ENCODE measurements at places on chromosomes 4 and X.

DNA sequence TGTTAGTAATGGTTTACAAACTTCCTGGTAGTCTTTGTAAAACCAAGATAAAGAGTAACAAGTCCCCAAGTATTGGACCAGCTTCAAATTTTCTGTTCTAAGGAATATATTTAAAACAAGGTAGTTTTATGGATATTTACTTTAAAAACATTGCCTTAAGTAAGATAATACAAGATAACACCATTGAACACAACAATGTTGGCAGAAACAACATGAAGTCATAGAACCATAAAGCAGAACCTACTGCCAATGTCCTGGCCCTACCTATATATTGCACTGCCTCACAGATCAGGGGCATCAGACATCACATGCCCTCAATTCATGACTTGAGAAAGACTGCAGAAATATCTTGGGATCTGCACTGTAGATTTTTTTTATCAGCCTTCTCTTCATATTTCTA, 1176.2 kb downstream of the PCDH7 start:
- DNase-seq: no peak

GRCh38 chrX:68666580-68666979, 19.1 kb downstream of the STARD8 start:
- no peak for DNase-seq

GRCh38 chrX:153793291-153793690, 884 bp downstream of the IDH3G start:
- no peak for DNase-seq

DNA sequence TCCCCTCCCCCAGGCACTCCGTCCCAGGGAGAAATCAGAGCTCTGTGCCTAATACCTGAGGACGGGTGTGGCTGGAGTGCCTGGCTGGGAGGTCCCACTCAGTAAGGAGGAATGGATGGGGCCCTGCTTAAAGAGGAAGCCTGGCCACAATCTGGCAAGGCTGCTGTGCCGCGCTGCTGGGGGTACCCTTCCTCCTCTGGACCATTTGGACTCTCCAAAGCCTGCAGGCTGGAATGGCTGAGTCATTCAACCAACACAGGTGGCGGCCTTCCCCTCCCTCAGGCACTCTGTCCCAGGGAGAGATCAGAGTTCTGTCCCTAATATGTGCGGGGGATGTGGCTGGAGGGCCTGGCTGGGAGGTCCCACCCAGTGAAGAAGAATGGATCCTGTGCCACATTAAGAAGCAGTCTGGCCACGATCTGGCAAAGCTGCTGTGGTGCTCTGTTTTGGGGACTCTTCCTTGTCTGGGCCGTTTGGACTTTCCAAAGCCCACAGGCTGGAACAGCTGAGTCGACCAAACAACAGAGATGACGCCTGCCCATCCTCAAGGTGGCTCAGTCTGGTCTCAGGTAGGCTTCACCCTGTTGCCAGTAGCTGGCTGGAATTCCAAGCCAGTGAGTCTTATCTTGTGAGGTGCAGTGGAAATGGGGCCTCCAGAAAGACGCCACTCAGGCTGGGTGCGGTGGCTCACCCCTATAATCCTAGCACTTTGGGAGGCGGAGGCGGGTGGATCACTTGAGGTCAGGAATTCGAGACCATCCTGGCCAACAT, 127.3 kb upstream of the HUWE1 start:
- DNase-seq: no peak

GRCh38 chr4:158292156-158292555, 81.9 kb downstream of the TMEM144 start:
- DNase-seq: no peak

DNA sequence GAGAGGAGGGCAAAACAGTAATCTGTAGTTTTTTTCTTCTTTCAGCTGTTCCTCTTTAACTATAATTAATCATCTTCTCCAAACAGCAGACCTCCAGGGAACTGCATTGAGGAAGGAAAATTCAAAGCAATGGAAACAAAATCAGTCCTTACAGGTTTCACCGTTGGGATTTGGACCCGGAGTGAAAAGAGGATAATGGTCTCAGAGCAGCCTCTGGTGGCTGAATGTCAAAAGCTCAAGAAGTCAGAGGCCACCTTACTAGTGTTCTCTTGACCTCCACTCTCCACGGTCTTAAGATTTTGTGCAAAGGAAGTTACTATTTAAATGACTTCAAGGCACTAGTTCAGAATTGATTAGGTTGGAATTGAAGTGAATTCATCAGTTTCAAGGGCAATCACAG, 16.0 kb upstream of the MID1 start:
- DNase-seq: peak; percentile 58

DNA sequence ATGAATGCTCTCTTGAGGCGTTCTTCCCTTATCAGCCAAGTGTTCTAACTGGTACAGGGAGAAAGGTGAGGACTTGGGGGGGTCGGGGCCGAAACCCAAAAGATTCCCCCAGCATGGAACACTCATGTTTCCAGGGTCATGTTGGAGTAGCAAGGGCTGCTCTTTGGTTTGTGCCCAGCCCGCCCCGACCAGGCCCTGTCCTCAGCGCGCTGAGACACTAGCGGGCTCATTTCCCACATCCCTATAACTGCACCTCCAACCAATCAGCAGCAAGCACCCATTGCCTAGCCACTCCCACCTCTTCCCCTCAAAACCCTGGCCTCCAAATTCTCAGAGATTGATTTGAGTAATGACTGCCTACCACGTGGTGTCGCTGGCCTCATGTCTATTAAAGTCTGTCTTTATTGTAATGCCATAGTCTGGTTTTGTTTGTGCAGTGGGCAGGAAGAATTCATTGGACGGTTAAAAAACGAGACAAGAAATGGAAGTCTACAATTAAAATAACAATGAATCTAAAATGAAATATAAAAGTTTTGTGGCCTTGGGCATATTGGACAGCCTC, 1928.4 kb downstream of the STIM2 start:
- no peak for DNase-seq

- no peak for DNase-seq
Observed at GRCh38 chrX:118536204-118536603, 40.6 kb downstream of the DOCK11 start.

GRCh38 chrX:18464499-18464898, 39.1 kb downstream of the CDKL5 start:
- DNase-seq: no peak

DNA sequence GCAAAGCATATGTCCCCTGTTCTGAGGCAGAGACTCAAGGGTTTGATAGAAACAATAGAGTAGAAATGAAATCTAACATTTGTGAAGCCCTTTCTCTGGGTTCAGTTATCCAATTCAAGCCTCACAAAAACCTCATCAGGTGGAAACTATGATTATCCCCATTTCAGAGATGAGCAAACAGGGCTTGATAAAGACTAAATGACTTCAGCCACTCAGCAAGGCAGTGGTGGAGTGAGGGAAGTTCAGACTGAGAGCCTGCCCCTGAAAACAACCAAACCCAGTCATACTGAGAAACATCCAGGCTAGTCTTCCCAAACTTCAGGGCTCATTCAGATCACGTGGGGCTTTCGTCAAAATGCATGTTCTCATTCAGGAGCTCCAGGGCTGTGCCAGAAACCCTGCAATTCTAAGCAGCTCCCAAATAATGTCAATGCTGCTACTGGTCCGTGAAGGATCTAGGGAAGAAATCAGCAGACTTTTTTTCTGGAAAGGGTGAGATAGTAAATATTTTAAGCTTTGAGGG, 109.6 kb upstream of the KIT start:
- no peak for DNase-seq

DNA sequence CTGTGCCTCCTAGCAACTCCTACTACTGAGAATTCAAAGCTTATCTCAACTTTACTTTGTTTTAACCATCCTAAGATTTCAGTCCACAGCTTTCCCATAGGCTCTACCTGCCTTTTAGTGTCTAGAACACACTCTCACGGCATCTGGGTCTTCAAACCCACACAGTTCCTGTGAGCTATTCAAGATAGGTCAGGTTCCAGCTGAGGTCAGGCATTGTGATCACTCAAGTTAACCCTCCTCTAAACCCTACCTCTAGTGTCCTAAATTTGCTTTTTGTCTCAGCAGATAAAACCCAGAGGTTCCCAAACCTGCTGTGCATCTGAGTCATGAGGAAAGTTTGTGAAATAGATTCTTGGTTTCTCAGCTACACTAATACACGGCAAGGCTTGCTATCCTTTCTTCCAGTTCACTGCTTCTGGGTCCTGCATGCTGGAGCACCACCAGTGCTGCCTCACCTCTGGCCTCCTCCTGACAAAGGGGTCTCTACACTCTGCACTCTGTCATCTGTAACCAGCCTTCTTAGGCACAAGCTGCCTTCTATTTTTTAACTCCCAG, 324.6 kb upstream of the MAGEB2 start:
- no peak for DNase-seq

DNA sequence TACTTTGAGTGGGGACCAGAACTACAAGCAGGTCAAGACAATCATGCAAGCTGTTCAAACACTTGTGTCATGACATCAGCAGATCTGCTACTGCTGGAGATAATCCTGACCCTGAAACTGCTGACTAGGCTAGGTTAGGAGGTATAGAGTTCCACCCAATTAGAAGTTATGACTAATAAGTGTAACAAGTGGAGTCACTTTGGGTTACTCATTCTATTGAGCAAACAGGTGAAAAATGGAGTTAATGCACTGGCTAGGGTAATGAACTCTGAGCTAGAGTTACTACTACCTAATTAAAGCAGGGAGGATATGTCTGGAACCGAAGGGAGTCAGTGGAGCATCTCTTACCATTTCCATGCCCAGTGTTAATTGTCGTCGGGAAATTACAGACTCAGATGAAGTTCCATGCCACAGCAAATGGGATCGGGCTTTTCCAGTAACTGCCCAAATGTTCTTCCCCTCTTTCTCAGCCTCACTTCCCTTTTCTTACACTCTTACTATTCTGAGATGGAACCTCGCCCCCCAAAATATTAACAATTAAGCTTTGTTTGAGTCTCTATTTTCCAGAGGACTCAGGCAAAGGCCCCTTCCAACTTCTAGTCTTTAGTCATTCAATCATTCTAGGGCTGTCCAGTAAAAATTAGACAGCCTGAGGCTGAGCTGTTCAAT, 19.8 kb upstream of the MANBA start:
- DNase-seq: no peak

DNA sequence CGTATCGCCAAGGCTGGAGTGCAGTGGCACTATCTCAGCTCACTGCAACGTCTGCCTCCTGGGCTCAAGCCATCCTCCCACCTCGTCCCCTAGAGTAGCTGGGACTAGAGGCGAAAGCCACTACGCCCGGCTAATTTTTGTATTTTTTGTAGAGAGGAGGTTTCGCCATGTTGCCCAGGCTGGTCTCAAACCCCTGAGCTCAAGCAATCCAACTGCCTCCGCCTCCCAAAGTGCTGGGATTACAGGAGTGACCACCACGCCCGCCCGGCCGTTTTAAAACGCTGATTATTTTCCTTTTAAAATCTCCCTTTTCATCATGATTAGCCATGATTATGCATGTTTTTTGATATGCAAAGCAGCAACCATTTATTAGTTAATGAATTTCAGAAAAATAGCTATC, 2.2 kb downstream of the N4BP2 start:
- no peak for DNase-seq

DNA sequence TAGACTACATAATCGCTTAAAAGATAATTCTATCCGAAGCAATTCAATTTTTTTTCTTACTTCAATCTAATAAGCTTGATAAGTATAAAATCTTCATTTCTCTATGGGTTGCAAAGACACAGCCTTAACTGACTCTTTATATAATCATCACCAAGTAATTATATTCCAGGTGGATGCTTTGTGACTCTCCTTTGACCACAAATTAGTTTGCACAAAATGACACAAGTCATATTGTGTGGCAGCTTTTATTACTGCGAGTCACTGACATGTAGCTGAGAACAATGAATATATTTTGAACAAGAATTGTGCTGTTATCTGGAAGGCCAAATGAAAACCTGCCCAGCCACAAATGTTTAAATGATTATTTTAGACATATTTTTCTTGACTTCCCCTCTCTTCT, 1727.8 kb downstream of the ARAP2 start:
- no peak for DNase-seq

- no peak for DNase-seq
Observed at GRCh38 chr4:146032234-146032860, 93.7 kb upstream of the ZNF827 start.

- DNase-seq: no peak
Observed at GRCh38 chr4:54819034-54819433, 161.3 kb downstream of the KIT start.

All from left lung (tissue), 14 donors.